ENCODE measurements at places on chromosomes 5 and 9.

GRCh38 chr5:106691701-106692100, 979.0 kb downstream of the EFNA5 start:
- DNase-seq: no peak

- DNase-seq: no peak
Measured at GRCh38 chr5:16987776-16988175, 51.7 kb upstream of the MYO10 start.

- no peak for DNase-seq
Measured at GRCh38 chr9:87195306-87195705, 248.0 kb upstream of the GAS1 start.

DNA sequence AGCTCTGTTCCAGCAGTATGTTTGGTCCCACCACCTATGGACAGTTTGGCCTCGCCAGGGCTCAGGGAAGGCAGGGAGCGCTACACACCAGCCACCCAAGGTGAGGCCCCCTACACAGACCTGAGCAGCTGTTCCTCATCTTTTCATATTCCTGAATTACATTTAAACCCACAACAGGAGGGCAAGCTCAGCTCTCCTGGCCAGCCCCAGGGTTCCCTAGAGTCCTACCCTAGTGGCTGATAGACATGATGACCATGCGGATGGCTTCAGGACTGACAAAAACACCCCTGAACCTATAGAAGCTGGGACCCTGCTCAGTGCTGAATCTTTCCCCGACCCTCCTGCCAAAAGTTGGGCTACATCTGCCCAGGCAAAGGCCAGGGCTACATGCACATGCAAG, 6.7 kb upstream of the FOXE1 start:
- no peak for DNase-seq

DNA sequence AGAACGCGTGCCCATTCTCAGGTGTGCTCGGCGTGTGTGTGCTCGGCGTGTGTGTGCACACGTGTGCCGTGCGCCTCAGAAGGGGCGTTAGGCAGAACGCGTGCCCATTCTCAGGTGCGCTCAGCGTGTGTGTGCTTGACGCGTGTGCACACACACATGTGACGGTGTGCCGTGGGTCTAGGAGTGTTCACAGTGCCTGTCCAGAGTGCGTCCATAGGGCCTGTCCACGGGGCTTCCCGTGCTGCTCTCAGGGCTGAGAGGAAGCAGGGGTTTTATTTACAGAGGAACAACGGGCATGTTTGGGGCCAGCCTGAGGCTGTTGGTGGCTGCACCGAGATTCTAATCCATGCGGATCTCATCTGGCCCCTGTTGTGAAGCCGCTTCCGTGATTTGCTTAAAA, 14.2 kb upstream of the AHRR start:
- no peak for DNase-seq

- no peak for DNase-seq
Measured at GRCh38 chr5:142886211-142886610, 116.0 kb downstream of the ARHGAP26 start.

GRCh38 chr5:148857474-148857873, 31.1 kb downstream of the ADRB2 start:
- no peak for DNase-seq

DNA sequence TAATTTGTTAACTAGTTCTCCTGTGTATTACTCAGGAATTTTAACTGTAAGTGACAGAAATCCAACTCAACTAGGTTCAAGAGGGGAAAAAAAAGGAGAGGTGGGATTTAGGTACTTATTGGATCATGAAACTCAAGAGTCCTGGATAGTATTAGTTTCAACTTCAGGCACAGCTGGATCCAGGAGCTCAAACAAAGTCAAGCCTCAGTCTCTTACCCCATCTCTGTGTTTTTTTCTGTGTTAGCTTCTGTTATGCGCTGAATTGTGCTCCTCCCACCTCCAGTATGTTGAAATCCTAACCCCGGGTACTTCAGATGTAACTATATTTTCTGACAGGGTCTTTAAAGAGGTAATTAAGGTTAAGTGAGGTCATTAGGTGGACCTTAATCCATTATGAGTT, 53.5 kb downstream of the SMIM23 start:
- no peak for DNase-seq

DNA sequence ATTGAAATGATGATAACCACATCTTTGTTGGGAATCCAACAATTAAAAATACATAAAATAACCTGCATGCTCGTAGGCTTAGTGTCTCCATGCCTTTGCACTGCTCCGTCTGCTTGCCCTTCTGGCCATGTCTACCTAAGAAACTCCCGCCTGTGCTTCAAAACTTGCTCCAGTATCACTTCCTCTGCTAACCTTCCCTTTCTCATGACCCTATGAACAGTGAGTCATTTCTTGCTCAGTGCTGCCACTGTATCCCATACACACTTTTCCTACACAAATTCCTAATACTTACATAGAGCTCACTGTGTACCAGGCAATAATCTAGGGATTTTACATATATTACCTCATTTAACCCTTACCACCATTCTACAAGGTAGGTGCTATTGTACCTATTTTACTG, 33.5 kb downstream of the TMEM245 start:
- no peak for DNase-seq

- DNase-seq: peak; percentile 21
Measured at GRCh38 chr5:23012842-23013241, 159.7 kb upstream of the CDH12 start.

DNA sequence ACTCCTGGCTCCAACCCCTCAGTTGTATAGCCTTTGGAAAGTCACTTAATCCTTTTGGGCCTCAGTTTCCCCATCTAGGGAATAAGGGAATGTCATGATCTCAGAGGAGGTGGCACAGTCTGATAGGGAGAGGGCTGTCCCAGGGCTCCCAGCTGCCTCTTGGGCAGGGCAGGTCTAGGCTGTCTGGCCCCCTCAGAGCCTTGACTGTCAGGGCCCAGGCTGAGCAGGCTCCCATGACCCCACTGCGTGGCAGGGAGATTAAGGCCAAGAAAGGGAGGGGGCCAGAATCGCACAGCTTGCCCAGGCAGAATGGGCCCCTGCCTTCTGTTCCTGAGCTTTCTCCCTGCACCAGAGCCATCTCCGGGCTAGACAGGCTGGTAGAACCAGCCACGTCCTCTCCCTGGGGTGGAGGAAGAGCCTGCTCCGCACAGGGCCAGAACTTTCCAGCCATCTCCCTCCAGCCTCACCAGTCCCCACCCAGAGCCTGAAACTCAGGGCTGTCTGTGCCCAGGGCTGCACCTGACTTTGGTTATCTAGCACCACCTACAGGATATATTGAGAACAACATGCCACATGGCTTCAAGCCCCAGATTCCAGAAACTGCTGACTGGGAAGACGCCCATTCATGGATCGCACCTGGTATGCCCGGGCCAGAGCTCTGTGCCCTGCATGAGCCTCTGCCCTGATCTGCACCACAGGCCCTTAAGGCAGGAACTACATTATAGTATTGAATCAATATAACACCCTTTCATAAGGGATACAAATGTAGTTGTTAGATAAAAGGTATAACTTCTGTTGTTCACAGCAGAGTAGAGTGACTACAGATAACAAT, 32.1 kb downstream of the NAIF1 start:
- peak; percentile 92 for DNase-seq

DNA sequence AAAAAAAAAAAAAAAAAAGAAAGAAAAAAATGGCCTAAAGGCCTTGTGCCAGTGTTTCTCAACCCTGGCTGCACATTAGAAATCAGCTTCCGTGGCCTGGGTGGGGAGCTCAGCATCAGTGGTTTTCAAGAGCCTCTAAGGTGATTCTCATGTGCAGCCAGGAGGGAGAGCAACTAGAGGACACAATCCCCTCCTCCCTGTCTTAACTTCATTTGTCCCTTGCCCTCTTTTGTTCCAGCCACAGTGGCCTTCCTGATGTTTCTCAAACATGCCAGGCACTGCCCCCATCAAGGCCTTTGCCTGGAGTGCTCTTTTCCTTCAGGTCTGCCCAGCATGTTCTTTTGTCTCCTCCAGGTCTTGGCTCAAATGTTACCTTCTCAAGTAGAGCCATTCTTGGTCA, 42.4 kb downstream of the HOMER1 start:
- DNase-seq: no peak

DNA sequence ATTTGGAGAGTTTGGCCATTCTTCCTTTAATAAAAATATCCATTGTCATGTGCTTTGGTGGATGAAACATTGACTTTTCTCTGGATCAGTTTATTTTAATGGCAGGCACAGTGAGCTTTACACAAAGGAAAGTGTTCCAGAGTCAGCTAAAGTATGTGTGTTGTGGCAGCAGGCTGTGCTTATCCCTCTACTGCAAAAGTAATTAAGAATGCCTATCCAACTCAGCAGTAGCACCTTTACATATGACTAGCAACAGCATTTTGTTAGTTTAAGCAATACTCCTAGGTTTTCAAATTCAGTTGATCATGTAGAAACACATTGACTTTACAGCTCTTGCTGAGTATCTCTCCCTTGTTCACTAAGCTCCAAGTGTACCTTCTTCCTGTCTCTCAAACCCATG, 730.5 kb upstream of the RGMB start:
- no peak for DNase-seq

DNA sequence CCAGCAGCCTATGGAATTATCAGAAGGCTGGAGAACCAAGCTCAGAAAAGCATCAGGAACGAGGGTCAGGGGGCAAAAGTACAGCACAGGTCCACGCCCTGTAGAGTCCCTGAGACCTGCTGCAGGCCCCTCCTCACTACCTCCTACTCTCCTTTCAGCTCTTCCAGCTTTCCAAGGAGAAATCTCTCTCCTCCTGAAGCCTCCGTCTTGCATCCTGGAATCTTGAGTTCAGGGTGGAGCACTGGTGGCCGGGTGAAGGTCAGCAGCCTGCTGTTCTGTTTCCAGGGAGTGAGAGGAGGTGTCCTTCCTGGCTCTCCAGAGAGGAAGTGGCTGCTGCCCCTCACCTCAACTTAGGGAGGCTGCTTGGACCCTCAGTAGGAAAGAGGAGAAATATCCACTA, 342.3 kb downstream of the ZSWIM6 start:
- no peak for DNase-seq

DNA sequence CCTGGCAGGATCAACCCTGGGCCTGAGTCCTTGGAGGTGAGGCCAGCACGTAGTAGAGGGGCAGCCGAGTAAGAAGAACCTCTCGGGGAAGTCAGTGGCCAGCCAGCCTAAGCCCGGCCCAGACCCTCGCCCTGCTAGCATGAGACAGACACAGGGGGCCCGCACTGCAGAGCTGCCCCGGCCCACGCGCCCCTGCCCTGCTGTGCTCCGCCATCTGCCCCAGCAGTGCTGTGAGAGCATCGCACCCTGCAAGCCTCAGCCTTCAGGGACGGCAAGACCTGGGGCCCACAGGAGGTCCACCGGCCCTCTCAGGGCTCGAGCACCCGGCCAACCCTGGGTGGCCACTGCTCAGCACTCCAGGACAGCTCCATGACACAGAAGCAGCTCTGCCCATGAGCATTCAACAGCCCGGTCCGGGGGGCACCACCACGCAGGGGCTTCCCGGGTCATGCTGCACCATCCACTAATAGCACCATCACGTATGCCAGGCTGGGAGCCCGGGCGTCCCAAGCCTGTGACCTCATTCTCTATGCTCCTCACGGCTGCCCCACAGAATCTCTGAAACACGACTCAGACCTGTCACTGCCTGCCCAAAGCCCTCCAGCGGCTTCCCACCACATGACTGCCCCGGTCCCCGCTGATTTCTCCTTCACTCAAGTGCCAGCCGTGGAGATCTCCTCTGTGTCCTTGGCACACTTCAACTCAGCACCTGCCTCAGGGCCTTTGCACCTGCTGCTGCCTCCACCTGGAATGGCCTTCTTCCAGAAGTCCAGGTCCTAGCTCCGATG, 38.1 kb downstream of the ADAMTS2 start:
- DNase-seq: no peak

DNA sequence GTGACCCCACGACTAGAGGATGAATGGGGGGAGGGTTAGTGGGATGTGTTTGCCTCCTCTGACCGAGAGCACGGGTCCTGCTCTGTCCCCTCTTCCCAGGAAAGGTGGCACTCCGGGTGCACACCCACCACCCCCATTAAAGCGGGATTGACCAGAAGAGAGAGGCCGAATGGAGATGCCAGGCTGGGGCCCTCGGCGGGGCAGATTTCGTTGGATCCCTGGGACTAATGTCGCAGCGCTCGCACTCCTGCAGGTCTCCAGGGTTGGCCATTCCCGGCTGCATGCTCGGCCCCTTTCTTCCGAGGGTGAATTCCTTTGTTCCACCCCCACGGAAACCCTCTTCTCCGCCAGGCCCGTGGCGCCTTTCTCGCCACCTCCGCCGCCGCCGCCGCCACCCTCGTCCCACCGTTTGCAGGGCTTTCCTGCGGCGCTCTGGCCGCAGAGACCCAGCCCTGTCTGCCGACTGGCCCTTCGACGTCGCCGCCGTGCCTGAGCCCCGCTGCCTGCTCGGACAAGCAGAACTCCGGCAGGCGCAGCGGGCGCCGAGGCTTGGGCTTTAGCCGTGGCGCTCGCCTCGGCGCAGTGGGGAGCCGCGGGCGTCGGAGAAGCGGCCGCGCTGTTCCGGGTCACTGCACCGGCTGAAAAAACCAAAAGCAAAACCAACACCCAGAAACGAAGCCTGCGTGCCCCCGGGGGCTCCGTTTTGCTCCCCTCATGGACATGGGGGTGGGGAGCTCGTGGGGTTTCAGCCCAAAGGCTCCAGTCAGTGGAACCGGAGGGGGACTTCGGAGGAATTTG, 11.8 kb downstream of the LMX1B start:
- no peak for DNase-seq

GRCh38 chr9:72509053-72509452, 12.4 kb upstream of the TMC1 start:
- DNase-seq: no peak

DNA sequence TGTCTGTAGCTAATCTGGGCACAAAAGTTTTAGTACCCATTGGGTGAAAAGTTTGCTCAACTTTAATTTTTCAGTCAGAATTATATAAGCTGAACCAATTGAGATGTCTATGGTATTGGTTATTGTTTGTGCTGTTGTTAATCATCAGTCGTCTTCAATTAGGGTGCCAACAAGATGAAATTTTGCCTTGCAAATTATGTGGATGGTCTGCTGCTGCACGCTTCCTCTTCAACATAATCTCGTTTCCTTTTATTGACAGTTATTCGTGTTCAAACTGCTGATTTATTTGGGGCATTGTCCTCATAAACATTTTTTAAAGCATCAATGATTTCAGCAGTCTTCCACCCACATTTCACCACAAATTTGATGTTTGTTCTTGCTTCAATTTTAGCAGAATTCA, 194.0 kb downstream of the HTR1A start:
- no peak for DNase-seq

GRCh38 chr5:137760719-137761516, 6.8 kb upstream of the HNRNPA0 start:
- no peak for DNase-seq

DNA sequence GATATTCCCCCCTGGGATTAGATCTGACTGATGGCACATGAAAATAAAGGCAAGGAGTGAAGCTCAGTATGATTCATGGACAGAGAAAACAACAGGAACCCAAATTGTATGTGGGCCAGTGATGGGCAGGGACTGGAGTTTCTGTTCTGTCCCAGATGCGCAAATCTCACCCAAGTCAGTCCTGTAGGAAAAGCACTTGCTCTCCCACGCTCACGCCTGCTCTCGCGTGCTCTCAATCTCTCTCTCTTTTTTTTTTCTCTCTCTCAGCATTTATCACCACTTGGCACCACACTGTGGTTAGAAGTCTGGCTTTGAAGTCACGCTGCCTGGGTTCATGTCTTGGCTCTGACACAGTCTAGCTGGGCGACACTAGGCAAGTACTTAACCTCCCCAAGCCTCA, 106.5 kb upstream of the LRRTM2 start:
- no peak for DNase-seq

Measured in NCI-H2171 treated with DMSO at 0.1 percent for 48 hours (cell line).